C1 segment of cervical spinal cord (tissue), 14 donors: ENCODE measurements at places on chromosomes 5 and 9.

DNA sequence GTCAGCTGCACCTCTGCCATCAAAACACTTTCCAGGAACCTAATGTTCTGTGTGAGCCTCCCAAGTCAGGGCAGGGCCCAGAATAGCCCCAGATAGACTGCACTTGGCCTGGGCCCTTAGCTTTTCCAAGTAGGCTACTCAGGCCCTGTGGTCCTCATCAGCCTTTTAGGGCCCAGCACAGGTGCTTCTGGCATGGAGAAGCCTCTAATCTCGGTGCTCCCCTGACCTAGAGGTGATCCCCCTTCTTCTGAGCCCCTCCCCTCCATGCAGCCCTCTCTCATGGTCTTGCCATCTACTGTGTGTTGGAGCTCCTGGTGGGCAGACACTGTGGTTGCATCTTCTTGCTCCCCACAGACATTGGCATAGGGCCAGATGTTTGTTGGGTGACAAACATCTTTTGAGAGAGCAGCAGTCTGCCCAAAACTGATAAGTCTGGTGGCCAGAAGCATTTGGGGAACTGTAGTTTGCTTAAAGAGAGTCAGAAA lies 28.1 kb downstream of the FRMPD1 start:
- no peak for DNase-seq

DNA sequence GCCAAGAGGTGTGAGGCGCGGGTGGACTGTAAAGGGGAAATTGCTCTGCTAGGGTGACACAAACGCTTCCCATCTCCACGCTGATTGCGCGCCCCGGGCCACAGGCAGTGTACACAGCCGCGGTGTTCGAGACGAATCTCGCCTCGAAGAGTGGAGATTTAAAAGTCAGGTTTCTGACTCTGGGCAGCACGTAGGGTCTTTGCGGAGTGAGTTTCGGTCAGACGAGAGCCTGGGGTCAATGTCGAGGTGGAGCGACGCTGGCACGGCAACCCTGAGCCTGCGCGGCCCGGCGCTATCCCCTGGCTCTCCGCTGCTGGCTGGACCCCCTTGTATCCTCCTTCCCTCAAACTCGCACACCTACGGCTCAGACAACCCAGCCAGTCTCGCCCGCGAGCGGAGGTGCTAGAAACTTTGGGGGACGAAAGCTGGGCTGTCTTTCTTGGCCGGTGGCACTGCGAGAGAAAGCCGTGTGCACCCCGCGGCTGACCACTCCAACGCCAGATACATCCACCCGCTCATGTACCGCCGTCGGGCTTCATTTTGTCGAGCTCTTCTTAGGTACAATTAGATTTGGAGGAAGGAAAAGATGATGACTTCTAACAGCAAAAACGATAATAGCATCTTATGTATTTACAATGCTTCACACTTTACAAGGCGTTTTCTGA lies 5.4 kb upstream of the FOXB2 start:
- no peak for DNase-seq

GRCh38 chr9:128841694-128842492 lies 12.3 kb upstream of the SPOUT1 start:
- DNase-seq, result no peak

DNA sequence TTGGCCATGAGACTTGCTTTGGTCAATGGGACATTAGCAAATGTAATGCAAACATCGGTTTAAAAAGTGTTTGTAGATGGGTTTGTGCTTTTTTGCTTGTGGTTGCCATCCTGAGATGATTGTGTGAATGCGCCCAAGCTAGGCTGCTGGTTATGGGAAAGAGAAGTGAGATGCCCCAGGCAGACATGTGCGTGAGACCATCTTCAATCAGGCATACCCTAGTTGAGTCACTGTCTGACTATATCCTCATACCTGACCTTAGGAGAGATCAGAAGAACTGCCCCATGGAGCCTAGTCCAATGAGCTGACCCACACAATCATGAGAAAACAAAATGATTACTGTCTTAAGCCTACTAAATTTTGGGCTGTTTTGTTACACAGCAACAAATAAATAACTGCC lies 36.8 kb upstream of the ZNF608 start:
- no peak for DNase-seq

GRCh38 chr5:163624431-163624830 lies 119.0 kb downstream of the MAT2B start:
- DNase-seq, result no peak

DNA sequence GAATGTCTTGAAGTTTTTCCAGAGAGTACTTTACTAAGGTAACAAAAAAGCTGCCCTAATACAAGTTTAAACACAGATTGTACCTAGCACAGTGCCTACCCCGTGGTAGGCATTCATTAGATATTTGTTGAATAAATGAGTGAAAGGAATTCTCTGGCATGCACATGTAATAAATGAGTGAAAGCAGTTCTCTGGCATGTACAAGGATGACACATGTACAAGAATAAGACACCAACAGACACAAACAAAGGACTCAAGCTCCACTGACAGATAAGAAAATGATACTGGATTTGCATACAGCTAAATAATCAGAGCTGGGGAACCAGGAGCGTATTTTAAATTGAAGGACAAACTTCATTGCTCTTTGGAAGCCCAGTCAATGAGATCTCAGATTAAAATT lies 535.8 kb downstream of the EFNA5 start:
- DNase-seq, result no peak

DNA sequence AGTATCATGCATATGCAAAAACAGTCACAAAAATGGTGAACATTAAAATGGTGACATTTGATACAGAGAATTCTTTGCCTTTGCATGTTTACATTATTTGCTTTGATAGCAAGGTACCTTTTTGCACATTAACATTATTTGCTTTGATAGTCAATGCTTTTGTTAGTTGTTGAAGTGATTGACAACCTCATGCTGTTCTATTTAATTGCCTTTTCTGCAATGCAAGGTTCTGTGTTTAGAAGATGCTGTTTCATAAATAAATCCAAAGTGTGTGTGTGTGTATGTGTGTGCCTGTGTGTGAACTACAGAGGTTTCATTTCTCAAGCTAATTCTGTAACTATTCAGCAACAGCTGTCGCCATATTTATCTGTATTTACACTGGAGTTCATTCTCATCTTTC lies 668.7 kb downstream of the NR2F1-AS1 start:
- DNase-seq, result no peak

GRCh38 chr5:71938895-71939294 lies 168.4 kb upstream of the MAP1B start:
- DNase-seq, result peak; percentile 9

DNA sequence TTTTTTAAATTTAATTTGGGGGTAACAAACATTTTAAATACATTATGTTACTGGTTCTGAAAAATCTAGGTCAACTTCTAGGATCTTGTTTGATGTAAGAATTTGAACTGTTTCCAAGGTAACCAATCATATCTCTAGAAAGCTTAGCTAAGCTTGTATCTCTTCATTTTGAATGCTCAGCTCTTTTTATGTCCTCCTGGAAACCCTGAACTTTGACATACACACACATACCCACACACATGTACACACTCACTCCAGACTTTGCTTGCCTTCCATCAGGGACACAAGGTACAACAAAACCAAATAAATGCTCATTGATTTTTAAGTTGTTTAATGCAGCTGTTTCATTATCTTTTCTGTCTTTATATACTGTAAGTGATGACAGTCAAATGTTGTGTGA lies 178.5 kb downstream of the RAB3C start:
- DNase-seq, result no peak

DNA sequence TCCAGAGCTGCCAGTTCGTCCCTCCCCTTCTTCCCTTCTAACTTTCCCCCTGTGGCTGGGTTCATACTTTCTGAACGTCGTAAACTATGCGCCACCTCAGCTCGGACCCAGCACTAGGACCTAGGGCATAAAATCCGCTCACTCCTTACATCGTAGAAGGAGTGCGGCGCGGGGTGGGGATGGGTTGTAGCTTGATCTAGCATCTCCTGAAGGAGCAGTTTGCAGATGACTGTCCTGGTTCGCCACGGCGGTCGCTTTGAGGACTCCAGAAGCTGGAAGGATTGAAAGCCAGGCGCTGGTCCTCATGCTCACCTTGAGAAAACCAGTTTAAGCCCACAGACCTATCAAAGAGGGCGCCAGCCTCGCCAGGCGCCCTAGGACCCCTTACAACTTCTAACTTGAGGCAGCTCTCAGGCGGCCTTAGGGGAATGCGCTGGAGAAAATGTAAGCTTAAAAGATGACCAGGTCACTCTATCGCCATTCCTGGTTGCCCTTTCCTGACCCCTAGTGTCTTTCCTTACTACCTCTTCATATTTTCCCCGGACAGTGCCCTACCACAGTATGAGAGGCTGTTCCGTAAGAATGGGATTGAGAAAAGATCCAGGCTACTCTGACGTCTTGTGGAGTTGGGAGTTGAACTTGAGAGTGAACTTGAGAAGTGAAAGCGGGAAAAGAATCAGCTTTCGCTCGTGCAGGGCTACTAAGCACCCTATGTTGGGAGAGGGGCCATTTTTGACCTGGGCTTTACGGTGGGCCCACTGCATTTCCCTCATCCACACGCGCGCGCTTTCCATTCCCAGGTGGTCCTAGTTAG lies 2.8 kb downstream of the RORB start:
- no peak for DNase-seq

- peak; percentile 46 for DNase-seq
These were observed 482 bp downstream of the CD14 start for GRCh38 chr5:140632366-140633020.

GRCh38 chr5:166245556-166245955 lies 2045.9 kb upstream of the WWC1 start:
- DNase-seq, result no peak

DNA sequence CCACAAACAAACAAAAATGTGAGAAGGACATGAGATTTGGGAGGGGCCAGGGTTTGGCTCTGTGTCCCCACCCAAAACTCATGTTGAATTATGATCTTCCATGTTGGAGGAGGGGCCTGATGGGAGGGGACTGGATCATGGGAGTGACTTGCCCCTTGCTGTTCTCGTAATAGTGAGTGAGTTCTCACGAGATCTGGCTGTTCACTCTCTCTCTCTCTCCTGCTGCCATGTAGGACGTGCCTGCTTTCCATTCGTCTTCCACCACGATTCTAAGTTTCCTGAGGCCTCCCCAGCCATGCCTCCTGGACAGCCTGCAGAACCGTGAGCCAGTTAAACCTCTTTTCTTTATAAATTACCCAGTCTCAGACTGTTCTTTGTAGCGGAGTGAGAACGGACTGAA lies 118.7 kb downstream of the RXRA start:
- no peak for DNase-seq

- DNase-seq, result no peak
These were observed 125.5 kb downstream of the TENT4A start for GRCh38 chr5:6838736-6839135.

GRCh38 chr9:94472806-94473360 lies 82.0 kb upstream of the PCAT7 start:
- no peak for DNase-seq

DNA sequence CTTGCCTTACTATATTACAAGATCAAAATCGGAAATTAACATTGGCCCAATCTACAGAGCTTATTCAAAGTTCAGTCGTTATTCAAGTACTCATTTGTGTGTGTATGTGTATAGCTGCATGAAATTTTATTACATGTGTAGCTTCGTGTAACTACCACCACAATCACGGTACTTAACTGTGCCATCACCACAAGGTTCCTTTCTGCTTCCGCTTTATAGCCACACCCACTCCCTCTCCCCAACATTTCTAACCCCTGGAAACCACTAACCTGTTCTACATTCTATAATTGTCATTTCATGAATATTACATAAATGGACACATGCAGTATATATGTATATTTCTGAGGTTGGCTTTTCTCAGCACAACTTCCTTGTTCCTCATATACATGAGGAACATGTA lies 4.0 kb upstream of the TEX48 start:
- DNase-seq, result no peak

GRCh38 chr5:32206509-32207354 lies 32.6 kb upstream of the GOLPH3 start:
- DNase-seq, result no peak

- DNase-seq, result no peak
These were observed 32.2 kb downstream of the ACER2 start for GRCh38 chr9:19440823-19441580.

- DNase-seq, result no peak
These were observed 152.6 kb downstream of the MED27 start for GRCh38 chr9:131927091-131927490.

- no peak for DNase-seq
These were observed 42.1 kb downstream of the TIMD4 start for GRCh38 chr5:156920861-156921431.

DNA sequence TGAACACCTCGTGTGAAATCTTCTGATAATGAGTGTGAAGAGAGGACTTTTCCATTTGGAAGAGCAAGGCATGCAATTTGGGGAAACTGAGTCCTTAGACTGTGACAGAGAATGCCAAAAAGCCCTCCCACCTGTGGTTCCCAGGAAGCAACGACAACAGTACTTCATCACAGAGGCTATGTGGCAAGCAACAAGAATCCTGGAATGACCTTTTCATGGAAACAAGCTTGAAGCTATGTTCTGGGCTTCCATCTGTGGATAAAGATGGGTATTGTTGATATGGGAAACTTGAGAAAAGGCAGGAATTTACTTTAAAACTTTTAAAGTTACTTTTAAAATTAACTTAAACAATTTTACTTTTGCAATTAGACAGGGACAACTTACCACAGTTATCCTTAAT lies 131.2 kb upstream of the ANKH start:
- no peak for DNase-seq

DNA sequence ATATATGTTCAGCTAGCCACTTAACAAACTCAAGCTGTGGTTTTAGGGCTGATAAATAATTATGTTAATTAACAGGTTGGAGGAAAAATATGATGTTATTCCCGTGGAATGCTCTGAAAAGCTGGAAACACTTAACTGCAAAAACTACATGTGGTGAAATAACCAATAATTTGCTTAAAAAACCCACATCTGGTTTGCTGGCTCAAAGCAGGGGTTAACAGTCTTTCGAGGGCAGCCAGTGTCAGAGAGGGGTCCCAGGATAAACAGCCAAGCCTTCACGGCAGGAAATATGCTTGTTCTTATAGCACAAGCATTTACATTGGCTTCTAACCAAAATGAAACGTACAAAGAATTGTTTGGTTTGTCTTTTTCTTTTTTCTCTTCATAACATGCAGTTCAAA lies 254.0 kb upstream of the GAS1 start:
- DNase-seq, result no peak

DNA sequence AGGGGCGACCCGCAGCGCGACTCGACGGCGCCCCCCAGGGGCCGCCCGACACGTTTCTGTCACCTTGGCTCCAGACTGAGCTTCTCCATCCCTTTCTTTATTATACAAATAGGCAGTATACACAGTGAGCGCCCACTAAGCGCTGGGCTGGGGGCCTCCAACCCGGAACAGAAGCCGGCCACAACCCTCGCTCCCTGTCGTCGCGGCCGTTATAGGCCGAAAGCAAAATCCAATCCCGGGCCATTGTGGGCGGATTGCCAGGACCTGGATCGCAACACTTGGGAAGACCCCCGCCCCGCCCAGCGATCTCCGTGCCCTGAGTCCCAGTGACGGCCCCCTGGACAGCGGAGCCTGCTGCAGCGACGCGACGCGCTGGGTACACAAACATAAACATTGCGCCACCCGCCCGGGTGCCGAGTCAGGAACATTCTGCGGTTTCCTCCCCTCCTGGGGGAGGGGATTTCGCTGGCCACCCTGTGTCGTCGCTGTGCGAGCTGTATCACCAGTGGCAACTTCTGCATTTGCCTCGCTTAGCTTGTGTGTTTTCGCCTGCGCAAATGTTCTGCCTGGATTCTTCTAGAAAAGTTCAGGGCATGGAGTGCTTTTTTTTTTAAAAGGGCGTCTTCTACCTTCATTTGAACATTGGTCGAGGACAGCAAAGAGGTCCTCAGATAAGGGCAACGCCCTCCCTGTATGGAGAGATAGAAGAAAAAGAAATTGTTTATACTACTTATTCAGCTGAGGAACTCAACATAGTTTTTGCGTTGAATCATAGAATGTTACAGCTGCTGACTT lies 1.3 kb upstream of the DUSP1 start:
- peak; percentile 84 for DNase-seq

- DNase-seq, result no peak
These were observed 351.2 kb downstream of the RAB3C start for GRCh38 chr5:58933891-58934628.
